ENCODE measurements at places on chromosomes 13 and 19.
A peak's percentile ranks its signal among the peaks of the same experiment; 100 is the strongest.

DNA sequence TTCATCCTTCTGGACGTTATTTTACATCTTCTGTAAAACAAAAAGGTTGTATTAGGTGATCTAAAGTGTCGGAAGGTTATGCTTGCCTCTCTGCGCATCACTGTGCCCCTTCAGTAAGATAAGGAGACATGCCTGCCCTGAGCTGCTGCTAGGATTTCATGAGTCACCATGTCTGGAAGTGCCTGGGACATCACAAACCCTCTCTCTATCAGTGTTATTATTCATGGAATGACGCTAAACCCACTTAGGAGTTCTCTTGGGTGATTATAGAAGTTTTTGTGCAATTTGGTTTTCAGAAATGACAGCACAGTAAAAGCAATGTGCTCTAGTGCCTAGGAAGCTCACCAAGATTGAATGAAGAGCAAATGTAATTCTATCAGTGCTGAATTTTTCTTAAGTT, 617.7 kb downstream of the DCT start:
- DNase-seq = no peak

DNA sequence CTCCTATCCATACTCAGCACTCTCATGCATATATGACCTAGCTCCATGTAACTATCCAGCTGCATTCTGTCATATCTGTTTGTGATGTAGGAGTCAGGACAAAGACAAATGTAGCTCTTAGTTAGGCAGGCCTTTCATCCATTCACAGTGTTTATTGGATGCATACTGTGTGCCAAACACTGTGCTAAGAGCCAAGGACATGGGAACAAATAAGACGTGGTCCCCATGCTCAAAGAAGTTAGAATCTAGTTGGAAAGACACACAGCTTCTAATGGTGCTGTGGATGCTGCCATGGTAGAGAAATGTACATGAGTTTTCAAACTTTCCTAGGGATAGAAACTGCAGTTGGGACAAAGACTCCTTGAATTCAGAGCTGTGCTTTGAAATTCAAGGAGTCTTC, 31.7 kb upstream of the IL17D start:
- DNase-seq = no peak

GRCh38 chr13:114282041-114282670, 755 bp downstream of the UPF3A start:
- peak; percentile 43 for DNase-seq

- peak; percentile 29 for DNase-seq
Observed at GRCh38 chr13:40665126-40666044, 1.1 kb downstream of the FOXO1 start.

DNA sequence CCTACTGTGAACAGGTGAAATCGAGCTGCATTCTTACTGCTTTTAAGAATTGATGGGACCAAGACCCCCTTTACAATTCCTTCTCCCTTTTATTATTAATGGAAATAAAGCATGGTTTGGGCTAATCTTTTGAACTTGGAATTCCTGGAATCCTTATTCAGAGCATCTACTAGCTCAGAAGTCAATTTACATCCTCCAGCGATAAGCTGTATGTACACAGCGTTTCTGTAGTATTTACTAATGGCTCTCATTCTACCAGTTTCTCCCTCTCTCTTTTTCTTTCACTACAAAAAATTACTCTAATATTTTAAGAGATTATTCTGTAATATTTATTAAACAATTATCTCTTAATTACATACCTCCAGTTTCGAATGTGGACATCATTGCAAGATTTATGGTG, 31.5 kb downstream of the FREM2 start:
- DNase-seq = no peak

DNA sequence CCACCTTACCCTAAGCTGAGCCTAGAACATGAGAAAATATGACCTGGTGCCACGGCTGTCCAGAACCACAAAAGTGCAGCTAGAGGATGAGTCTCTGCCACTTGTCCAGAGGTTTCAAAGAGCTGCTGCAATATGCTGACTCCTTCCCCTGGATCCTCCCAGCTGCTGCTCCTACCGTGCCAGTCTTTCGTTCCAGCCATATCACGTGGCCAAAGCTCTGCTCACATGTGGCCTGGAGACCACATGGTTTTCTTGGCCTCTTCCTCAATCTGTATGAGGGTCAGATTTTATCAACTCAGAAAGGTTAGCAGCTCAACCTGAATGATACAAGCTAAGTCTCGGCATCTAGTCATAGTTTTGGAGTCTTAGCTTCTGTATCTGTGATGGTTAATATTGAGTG, 3.2 kb upstream of the SACS start:
- DNase-seq = no peak

- no peak for DNase-seq
Observed at GRCh38 chr19:15897738-15898276, at the start of gene CYP4F2. CYP4F2 (minus strand) TSS chr19:15898074; CDS start chr19:15897611, 463 bp downstream.

GRCh38 chr19:39112338-39112890, 13.2 kb upstream of the PAK4 start:
- no peak for DNase-seq

GRCh38 chr13:39822437-39822836, 167.0 kb downstream of the COG6 start:
- no peak for DNase-seq

- no peak for DNase-seq
Observed at GRCh38 chr13:56561327-56561726, 579.4 kb upstream of the PRR20A start.

GRCh38 chr13:39347926-39348901, 254.8 kb downstream of the LHFPL6 start:
- DNase-seq = no peak

DNA sequence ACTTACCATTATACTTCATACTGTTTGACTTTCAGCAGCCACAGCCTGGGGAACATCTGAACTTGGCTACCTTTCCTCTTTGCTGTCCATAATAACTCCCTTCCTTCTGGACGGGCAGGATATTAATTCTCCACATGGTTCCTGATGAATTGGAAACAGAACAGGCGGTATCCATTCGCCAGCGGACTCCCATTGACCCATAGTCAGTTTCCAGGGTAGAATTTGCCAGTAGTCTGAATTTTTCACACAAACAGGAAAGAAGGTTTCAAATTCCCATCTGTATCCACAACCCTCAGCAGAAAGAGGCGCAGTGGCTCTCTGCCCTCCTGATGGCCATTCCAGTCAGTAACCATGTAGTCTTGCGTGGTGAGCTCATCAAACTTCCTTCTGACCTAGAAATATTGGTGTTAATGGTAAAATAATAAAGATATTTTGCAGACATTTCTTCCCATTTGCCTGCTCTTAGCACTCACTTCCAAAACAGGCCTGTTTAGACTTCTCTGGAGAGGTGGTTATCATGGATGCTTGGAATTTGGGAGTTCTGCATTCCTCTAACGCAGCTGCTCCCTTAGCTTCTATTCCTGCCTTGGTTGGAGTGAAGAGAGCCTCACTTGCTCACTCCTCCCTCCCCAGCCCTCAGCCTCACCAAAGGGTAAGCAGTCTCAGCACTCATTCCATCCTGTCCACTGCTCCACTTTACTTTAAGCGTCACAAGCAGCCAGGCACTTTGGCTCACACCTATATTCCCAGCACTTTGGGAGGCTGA, 75.0 kb upstream of the OXGR1 start:
- no peak for DNase-seq

DNA sequence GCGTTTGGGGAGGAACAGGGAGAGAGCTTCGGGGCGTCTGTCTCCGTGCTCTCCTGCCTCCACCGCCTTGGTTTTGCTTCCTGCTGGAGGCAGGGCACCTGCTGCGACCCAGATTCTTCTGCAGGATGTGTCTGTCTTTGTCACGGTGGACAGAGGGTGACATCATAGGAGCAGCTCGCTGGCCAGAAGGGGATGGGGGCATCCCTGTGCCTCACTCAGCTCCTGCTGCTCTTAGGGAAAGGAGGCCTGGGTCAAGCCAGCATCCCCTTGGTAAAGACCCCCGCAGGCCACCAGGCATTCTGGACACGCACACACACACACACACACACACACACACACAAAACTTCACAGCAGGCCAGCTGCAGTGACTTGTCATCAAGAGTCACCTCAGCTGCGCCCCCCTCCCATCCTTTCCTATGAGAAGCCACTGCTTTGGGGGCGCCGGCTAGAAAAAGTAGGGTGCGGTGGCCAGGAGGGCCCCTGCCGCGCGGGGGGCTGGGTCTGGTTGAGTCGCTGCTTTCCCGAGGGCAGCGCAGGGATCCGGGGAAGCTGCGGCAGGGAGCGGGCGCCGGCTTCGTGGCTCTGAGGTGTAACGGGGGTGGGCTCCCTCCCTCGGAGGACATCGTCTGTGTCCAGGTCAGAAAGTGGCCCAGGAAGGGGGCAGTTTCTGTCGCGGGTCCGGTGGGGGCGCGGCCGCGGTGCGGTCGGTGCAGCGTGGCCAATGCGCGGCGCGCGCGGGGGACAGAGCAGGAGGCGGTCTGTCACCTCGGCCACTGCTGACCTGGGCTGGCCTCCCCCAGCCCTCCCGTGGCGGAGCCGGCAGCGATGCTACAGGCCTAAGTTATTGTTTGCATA, 15.8 kb upstream of the NPAS1 start:
- DNase-seq = no peak

GRCh38 chr19:56015756-56016155, 29.2 kb downstream of the NLRP5 start:
- no peak for DNase-seq

DNA sequence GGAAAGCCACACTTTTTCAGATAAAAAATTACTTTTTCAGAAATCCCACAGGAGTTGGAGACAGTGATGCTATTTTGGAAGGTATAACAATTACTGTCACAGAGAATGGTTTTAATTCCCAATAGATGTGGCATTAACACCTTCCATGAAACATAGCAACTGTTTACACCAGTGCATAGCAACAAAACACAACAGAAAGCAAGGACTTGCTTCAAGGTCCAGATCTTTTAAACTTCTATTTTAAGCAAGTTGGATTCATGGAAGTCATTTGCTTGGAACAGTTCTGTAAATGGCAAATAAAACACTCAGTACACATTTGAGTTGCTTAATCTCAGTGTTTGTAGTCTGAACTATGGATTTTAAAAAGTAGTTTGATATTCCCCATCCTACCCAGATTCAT, 385.9 kb upstream of the SPRY2 start:
- no peak for DNase-seq

- DNase-seq = no peak
Observed at GRCh38 chr13:33150126-33150525, 133.9 kb downstream of the KL start.

DNA sequence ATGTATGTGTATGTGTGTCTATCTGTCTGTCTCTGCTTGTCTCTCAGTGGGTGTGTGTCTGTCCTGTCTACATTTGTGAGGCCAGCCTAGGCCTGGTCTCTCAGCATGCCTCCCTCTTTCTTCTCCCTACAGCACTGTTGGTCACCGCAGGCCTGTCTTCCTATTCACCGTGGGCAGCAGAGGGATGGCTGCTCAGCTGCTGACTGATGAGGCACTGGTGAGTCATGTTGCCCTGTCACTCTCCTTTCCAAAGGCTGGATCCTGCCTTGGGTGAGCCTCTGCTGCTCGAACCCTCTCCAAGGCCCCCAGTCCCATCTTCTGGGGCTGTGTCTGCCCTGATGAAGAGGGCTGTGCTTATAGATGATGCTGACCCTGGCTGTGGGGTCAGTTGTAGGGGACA, 6.3 kb downstream of the ZNF71 start:
- no peak for DNase-seq

- DNase-seq = no peak
Observed at GRCh38 chr13:88925954-88926353, 1254.8 kb downstream of the SLITRK5 start.

DNA sequence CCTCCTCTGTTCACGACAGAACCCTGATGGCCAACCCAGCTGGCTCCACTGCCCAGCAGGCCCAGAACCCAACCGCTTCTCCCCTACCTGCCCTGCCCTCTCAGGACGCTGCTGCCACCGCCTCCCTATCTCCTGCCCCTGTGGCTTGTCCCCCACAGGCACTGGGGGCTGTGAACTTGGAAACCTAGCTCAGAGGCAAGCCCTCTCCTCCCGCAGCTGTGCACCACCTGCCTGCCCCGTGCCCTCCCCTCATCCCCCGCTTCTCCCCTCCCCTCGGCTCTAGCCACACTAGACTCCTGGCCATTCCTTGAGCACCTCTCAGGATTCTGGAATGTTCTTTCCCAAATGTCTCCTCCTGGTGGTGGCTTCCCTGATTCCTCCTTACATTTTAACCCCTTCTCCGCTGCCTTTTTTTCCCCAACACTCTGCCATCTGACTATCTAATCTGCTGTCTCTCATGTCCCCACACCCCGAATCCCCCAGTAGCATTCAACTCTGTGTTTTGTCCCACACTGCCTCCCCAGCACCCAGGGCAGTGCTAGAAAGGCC, 6.7 kb downstream of the NANOS3 start:
- DNase-seq = no peak

DNA sequence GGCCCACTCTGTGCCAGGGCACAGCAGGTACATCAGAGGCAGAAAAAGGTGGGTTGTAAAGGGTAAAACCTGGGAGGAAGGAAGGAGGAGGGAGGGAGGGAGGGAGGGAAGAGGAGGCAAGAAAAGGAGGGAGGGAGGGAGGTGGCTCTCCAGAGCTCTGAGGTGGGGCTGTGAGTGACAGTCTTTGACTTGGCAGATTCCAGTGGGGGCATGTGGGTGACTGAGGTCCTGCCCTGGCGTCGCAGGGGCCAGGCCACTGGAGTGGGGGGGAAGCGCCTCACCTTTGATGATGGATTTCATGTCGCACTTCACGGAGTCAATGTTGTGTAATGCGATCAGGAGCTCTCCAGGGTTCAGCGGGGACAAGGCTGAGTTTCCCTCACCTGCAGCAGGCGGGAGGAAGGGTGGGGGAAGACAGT, 6.0 kb upstream of the RSPH6A start:
- no peak for DNase-seq

GRCh38 chr13:112730157-112730671, 40.4 kb downstream of the ATP11A start:
- DNase-seq = no peak

DNA sequence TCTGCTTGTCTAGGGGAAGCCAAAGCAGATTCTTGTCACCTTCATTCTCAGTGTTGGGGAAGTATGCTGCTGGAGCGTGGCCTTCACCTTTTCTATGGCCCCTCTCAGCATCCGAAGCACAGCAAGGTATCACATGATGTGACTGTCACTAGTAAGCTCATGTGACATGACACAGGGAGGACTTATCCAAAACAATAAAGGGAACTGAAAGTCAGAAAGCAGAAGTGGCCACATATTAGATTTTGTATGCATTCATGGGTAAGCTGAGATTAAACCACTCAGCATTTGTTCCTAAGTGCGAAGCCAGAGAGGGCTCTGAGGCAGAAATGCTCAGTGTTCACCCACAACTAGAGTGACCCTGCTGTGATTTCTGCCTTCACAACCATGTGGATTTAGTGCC, 72.8 kb upstream of the PCDH8 start:
- DNase-seq = no peak

GRCh38 chr13:45575830-45576180, 39.7 kb downstream of the ERICH6B start:
- DNase-seq = no peak

All from stimulated activated CD4-positive, alpha-beta T cell treated with anti-CD3 and anti-CD28 coated beads, TNF-alpha, amount 100 ng/mL, for 24 hours (primary cell).